ENCODE measurements at places on chromosomes 7 and 10.

DNA sequence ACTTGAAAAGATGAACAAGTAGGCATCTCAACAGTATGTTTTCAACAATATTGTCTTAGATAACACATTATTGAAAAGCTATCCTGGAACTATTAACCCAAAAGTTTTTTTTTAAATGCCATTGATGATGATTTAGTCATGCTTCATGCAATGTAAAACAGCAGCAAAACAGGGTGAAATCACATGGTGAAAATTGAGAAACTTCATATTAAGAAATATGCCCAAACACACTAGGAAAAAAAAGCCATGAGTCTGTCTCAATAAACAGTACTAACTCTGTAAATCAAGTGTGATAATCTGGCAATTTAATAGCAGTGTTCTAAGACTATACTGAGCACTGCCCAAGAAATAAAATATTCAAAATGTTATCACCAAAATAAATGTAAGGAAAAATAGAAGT, 613.1 kb downstream of the KCNMA1 start:
- no peak for DNase-seq

DNA sequence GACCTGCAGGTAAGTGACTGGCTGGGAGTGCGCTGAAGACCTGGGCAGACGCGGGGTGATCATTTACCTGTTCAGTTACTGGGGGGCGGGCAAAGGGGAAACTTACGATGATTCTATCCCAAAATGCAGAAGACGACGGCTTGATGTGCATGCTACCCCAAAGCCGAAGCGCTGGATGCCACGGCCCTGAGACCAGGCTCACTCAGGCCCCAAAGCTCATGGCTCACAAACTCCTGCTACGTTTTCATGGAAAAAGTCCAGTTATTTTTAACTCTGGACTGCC, 200.6 kb downstream of the DIP2C start:
- no peak for DNase-seq

DNA sequence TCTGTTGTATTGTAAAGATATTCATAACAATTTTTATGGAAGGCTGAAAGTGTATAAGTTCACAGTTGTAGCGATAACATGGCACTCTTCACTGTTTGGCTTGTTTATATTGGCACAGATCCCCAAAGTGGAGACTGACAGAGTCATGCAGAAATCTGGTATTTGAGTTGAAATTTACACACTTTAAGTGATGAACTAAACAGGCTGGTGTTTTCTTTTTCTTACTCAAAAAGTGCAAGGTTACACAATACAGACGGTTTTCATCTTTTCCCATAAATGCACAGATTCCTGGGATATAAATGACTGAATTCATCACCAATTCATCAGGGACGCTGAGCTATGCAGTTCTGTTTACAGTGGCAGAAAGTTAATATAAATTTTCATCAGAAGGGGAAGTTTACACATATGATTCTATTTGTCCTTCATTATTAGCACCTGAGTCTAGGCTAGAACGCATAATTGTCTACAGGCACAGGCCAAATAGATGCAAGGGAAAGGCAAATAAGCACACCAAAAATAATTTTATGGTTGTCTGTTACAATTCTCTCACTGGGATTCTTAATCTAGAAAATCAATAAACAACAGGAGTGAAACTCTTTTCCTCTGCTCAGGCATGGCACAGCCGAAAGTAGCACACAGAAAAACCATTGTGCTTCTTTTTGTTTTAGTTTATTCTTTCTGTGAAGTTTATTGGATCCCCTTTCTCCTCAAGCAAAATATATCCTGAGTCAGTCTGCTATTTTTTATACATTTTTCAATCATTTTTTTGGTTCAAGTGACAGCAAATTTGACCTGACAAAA, 88.0 kb downstream of the FOXP2 start:
- no peak for DNase-seq

GRCh38 chr7:132942701-132943100, 139.2 kb downstream of the CHCHD3 start:
- no peak for DNase-seq

- no peak for DNase-seq
These were observed 305.9 kb downstream of the FGFR2 start for GRCh38 chr10:121292321-121292720.

GRCh38 chr7:2818121-2818520, 26.0 kb downstream of the GNA12 start:
- DNase-seq, result peak; percentile 13

GRCh38 chr10:48511066-48511874, 93.6 kb downstream of the ARHGAP22 start:
- no peak for DNase-seq

GRCh38 chr7:1028775-1029636, 15.3 kb upstream of the GPR146 start:
- peak; percentile 63 for DNase-seq

DNA sequence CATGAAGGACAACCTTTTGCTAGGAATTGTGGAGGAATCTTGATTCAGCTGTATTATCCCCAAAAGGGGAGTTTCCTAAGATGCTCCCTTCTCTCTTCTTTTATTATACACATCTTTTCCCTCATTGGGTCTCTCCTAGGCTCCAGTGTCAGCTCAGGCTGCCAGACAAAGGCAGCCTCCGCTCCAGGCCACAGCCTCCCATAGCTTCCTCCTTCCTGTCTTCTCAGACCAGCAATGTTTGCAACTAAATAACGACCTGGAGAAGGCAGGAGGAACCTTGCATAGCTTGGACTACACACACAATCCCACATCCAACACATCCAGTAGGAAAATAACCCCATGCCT, 12.3 kb downstream of the SFXN3 start:
- DNase-seq, result no peak

DNA sequence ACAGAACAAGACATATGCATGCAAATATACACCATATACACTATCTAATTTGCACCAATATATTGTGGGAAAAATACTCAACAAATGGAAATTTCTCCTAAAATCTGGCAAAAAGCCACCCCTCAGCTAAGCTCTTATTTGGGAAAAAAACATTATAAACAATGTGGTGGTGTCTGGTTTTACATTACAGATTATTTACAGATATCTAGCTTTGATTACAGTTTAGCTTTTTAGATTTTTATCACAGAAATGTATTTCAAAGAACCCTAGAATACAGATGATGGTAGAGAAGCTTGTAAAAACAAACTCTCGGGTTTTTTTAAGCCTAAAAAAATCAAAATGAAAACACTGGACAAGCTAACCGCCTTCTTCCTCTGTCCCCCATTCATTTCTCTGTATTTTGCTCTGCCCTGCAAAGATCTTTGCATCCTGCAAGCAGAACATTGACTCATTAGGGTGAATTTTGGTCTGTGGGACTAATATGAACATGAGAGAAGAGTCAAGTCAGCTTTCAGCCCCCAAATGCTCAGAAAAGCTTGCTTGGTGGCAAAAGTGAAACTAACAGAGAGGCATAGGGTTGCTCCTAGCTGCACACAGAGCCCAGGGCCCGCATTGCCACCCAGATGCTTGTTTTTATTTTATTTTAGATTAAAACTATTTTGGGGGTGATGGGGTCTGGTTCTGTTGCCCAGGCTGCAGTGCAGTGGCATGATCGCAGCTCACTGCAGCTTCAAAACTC, 88.8 kb upstream of the LYZL1 start:
- no peak for DNase-seq

DNA sequence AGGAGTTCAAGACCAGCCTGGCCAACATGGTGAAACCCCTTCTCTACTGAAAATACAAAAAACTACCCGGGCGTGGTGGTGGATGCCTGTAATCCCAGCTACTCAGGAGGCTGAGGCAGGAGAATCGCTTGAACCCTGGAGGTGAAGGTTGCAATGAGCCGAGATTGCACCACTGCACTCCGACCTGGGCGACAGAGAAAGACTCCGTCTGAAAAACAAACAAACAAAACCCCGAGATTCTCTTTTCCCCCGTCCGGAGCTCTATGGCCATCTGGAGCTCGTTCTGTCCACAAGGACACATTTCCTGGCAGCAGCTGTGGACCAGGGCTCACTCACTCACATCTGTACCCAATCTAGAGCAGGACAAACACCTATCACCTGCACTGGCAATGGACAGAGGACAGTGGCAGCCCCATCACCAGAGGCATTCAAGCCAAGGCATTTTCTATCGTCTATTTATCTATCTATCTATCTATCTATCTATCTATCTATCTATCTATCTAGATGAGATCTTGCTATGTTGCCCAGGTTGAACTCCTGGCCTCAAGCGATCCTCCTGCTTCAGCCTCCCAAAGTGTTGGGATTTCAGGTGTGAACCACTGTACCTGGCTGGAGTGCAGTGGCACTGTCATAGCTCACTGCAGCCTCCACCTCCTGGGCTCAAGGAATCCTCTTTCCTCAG, 167.1 kb upstream of the TNRC18 start:
- no peak for DNase-seq

DNA sequence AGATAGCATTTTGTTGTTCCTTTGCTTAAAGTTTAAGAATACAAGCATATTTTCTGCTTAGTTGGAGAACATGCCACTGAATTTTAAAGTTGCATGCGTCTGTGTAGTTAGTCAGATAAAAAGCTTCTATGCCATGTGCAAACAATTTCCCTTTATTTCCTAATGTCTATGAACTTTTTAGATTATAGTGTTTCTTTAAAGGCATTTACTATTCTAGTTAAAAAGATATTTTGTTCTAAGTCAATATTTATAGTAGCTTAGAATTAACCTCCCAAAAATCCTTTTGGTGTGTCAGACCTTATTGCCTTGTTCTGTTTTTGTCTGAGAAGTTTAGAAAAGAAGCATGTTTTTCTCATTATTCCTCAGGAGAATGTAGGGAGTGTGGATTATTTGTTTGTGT, 99.0 kb upstream of the GATA3 start:
- no peak for DNase-seq

DNA sequence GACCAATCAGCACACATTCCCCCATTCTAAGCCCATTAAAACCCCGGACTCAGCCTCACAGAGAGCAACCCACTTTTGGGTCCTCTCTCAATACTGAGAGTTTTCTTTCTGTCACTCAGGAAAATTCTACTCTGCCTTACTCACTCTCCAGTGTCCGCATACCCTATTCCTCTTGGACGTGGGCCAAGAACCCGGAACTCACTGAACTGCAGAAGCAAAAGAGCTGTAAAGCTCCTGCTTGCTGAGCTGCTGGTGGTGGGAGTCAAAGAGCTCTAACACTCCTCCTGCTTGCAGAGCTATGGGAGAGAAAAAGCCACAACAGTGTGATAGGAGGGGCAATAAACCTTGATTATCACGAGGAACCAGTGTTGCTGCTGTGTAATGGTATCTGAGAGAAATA, 386.9 kb downstream of the POM121L12 start:
- no peak for DNase-seq

DNA sequence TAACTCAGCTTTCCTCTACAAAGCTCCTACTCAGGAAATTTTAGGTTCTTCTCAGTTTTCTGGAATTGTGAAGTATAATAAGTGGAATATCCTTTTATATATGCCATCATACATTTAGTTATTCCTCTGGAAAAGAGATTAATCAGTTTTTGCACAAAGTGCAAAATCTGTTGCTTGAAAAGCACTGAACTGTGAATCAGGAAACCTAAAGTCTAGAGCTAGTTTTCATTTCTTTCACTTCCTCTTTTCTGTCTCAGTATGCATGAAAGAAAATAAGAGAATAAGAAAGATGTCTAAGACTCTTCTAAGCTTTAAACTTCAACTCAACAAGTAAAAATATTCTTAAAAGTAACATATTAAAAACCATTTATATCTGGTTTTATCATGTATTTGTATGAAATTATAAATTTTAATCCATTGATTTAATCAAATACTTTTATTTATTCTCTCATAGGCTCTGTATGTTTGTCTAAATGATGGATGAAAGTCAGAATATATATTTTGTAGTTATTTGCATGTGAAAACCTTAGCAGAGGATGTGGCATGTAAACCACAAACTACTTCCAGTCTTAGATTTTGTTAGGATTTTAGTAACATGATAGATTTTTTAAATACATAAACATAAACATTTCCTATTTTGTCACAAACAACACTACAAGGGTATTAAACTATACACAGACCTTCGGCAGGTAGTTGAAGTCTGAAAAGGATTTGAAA, 1073.0 kb downstream of the XPNPEP1 start:
- no peak for DNase-seq

- no peak for DNase-seq
These were observed 2.5 kb upstream of the HNRNPF start for GRCh38 chr10:43411536-43411935.

DNA sequence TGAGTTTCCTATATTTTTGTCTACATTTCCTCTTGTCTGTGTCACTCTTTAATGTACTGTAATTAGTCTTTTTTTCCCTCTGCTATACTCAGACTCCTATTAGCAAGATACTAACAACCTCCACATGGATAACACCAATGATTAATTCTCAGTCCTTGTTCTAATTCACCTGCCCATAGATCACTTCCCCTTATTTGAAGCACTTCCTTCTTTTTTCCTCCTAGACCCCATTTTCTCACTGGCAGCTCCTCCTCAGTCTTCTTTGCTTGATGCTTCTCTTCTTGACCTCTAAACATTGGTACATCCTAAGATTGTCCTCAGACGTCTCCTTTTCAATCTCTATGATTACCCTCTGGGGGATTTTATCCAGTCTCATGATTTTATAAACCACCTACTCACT, 98.2 kb upstream of the IMMP2L start:
- DNase-seq, result no peak

GRCh38 chr10:51462076-51462779, 237.2 kb downstream of the CSTF2T start:
- DNase-seq, result no peak

- DNase-seq, result no peak
These were observed 57.0 kb downstream of the BRAF start for GRCh38 chr7:140867467-140868462.

DNA sequence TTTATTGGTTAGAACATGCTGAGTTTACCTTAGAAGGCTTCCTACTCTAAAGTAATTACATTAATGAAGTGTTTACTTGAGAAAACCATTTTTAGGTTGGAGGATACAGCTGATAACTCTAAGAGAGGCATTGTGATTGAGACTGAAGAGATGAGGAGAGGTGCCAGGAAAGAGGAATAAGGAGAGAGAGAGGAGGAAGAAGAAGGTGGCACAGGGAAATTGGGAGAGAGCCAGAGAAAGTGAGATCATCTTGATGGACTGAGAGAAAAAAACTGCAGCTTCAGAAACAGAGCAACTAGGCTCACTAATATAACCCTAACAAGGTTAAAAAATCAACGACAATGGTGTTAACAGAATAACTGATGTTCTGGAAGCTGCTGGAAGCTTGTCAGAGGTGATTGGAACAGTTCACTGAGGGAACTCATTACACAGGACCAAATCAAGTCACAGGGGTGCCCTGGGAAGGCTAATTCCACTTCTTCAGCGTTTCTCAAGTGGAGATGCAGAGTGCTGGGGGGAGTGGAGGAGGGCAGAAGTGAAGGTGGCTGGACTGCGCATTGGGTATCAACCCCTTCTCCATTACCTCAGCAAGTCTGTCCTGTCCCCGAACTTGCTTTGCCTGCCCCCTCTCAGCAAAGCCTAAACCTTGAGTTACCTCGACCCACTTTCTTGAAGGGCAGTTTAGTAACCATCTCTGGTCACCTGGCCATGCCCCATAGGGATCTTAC, 6.9 kb upstream of the SORBS1 start:
- DNase-seq, result no peak

GRCh38 chr7:37757563-37757962, 74.0 kb downstream of the GPR141 start:
- no peak for DNase-seq

DNA sequence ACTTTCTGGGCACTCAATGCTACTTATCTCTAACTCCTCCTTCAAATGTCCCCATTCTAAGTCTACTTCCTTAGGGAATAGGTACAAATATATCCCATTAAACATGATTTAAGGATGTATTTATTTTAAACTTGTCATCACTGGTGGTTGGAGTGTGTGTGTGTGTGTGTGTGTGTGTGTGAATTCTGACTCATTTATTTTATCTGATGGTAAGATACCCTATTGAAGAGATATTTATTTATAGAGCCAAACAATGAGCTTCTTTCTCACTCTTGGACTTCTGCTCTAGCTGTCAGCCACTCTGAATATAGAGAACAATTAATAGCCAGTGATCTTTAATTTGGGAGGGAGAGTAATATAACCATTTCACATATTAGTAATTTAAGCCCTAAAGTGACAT, 17.8 kb upstream of the MAGI2 start:
- no peak for DNase-seq
